ENCODE measurements at places on chromosomes 4 and X.

- no peak for DNase-seq
Observed at GRCh38 chr4:1333256-1333655, 13.8 kb upstream of the UVSSA start.

GRCh38 chrX:40108959-40109287, 11.2 kb upstream of the BCOR start:
- DNase-seq, result no peak

- no peak for DNase-seq
Observed at GRCh38 chr4:153075836-153076518, 128.3 kb upstream of the TRIM2 start.

DNA sequence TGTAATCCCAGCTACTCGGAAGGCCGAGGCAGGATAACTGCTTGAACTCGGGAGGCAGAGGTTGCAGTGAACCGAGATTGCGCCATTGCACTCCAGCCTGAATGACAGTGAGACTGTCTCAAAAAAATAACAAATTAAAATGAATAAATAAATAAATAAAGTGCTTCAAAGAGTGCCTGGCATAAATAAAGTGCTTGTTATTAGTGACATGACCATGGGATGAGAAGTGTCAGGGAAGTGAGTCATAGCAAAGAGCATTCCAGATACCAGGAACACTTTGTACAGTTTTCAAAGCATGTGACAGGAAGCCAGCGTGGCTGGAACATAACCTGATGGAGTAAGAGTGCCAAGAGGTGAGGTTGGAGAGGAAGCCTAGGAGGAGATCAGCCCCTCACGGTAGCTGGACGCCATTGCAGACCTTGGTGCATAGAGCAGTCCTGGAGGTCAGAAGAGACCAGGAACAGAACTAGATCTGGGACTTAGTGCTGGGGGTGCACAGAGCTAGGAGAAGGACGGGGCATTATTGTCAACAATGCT, 6.0 kb upstream of the WDR13 start:
- no peak for DNase-seq

- DNase-seq, result no peak
Observed at GRCh38 chrX:96807318-96807717, 76.4 kb upstream of the RPA4 start.

GRCh38 chr4:122650148-122650547, 29.3 kb upstream of the IL21 start:
- DNase-seq, result no peak

- DNase-seq, result no peak
Observed at GRCh38 chrX:16212024-16212423, 44.7 kb downstream of the MAGEB17 start.

DNA sequence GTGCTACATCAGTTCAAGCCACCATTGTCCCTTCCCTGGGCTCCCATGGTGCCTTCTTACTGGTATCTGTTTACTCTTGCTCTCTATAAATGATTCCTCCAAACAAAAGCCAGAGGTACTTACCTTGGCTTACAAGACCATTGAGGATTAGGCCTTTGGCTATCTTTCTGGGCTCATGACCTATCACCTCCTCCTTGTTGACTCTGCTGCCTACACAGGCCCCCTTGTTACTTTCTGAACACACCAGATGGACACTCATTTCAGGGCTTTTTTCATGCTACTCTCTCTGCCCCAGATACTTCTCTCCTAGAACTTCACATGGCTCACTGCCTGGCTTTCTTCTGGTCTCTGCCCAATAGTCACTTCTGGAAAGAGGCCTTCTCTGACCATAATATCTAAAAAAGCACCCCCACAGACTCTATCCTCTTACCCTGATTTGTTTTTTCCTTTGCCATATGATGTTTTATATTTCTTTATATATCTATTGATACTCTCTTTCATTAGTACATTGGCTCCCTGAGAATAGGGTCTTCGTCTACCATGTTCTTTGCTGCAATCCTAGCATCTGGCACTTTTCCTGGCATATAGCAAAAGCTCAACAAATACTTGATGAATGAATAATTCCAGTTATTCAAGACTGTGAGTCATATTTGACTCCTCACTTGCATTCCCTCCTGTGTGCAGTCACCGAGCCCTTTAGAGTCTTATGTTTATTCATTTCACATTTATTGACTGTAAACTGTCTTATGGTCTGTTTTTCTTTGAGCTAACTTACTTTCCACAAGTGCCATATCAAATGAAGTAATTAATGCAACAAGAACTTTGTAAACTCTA, 27.1 kb upstream of the TAPT1 start:
- no peak for DNase-seq

DNA sequence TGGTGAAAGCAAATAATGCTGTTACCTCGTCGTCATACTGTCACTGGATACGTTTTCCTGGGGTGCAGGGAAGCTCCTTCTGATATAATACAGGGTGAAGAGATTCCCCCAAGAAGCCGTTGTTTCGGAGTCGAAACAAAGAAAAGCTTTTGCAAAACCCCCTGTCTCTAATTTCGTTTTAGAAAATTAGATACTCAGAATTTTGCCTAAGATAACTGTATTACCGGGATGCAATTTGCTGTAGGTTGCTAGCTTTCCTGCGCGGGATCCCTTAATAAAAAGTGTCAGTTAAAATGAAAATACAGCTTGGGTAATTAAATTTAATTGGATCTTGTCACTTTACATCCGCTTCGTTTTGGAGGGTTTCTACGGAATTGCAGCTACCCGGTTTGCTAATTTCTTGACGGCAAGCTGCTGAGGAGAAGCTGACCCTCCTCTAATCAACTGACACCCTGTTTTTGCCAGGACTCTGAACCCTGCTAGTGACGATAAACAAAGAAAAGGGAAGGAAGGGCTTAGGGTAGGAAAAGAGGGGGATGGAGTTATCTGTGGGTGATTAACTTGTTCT, 174.6 kb downstream of the SHOX start:
- no peak for DNase-seq

- DNase-seq, result no peak
Observed at GRCh38 chr4:81366779-81367178, 104.9 kb downstream of the RASGEF1B start.

GRCh38 chr4:41653523-41653922, 95.0 kb downstream of the PHOX2B start:
- no peak for DNase-seq

DNA sequence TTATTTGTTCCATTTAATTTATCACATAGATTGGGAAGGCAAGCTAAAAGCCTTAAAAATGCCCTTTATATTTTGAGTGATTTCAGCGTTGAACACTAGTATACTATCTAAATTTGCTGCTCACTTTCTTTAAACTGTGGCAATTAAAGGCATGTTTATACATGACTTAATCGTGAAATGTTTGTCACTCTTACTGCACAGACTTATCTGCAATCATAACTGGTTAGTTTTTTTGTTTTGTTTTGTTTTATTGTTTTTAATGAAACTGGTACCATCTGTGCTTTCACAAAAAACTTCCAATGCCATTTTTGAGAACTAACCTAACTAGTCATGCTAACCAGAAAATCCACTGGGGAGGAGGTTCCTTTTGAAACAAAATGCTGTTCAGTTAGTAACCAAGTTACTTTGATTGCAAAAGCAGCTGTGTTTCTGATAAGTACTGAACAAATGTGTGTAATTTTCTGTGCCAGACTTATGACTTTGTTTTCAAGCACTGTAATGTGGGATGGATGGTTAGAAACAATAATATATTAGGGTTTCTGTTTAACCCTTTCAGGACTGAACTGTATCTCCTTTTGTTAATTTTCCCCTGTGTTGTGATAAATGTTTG, 56.1 kb downstream of the CCKAR start:
- no peak for DNase-seq

DNA sequence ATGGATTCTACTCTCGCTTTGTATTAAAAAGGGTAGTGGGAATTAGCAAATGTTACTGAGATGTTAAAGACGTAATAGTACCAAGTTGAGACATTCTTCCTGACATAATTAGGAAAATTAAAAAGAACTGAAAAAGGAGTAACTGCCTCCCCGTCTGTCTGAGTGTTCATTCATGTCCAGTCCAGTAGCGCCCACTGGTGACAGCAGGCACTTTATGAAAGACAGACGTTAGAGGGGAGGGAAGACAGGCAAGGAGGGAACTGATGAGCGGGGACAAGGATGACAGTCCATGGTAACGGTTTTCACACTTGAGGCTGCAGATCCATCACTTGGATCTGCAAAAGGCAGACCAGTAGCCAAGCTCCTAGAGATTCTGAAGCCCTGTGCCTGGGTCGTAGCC, 326.7 kb downstream of the STK32B start:
- no peak for DNase-seq

DNA sequence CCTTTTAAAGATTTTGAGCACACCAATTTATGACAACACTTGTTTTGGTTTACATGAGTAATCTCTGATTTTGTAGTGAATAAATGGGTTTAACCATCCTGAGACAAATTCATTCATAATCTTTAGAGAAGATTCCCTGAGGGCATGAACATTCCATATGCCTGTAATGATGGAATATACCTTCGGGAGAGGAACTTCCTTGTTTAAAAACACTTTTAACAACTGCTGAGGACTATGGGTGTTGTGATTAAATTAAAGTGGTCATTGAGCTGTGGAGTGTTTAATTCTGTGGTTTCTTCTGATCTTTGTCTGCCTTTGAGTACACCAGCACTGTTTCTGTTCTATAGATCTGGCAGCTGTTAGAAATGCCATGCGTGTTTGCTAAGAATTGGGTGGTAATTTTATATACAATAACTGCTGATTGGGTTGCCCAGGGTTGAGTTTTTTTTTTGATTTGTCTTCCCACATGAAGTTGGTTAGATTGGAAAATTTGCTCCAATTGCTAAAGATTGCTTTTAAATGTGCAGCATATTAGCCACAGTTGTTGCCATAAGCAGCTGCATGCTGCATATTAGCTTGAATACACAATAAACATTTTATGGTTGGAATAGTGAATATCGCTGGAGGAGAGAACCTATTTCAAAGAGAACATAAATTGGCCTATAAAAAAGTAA, 86.8 kb downstream of the DCLK2 start:
- no peak for DNase-seq

DNA sequence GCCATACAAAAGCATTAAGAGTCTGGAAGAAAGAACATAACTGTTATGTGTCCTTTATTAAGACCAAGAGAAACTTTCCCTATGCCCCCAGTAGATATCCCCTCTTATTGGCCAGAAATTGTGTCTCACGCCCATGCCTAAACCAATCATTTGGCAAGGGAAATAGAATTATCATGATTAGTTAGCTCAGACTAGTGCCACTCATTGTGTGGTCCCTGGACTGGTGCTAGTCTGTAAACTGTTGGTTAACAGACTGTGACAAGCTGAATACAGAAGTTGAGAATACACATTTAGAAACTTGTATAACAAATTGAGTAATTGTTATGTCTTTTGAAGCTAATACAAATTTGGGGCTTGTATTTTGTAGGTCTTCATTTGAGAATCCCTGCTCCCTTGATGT, 8.1 kb upstream of the HUWE1 start:
- DNase-seq, result no peak

DNA sequence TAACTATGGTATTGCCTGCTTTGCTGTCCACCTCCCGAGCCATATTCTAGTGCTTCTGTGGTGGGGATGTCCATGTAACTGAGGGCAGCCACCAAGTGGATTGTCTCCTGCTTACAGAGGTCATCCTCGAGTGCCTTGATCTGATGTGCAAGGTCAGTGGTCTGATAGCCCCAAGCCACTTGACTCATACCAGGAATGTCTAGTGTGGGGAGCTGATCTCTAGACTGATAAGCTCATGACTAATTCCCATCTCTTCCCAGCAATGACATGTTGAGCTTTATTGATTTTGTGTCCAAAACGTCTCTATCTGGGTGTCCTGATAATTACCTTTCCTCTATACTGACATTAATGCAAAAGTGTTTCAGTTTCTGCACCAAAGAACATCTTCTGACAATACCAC, 168.4 kb upstream of the WDR1 start:
- no peak for DNase-seq

DNA sequence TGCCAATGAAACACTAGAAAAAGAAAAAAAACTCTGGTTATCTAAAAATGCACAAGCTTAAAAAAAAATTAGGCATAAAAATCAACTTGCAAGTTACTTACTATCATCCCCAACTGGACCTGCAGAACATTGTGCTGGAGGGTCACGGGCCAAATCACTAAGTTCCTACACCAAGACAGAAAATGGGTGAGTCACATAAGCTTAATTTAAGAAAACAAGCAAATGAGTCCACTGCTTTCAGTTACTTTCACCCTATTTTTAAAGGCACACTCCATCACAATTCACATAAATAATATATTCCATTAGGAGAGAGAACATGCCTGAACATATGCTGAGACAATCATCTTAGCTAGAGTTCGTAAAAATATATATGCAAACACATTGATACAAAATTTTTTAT, 17.7 kb downstream of the UBE2D3 start:
- DNase-seq, result no peak

- no peak for DNase-seq
Observed at GRCh38 chr4:1994938-1995337, 13.8 kb downstream of the NELFA start.

GRCh38 chr4:107255114-107255513, 219.0 kb upstream of the DKK2 start:
- no peak for DNase-seq

DNA sequence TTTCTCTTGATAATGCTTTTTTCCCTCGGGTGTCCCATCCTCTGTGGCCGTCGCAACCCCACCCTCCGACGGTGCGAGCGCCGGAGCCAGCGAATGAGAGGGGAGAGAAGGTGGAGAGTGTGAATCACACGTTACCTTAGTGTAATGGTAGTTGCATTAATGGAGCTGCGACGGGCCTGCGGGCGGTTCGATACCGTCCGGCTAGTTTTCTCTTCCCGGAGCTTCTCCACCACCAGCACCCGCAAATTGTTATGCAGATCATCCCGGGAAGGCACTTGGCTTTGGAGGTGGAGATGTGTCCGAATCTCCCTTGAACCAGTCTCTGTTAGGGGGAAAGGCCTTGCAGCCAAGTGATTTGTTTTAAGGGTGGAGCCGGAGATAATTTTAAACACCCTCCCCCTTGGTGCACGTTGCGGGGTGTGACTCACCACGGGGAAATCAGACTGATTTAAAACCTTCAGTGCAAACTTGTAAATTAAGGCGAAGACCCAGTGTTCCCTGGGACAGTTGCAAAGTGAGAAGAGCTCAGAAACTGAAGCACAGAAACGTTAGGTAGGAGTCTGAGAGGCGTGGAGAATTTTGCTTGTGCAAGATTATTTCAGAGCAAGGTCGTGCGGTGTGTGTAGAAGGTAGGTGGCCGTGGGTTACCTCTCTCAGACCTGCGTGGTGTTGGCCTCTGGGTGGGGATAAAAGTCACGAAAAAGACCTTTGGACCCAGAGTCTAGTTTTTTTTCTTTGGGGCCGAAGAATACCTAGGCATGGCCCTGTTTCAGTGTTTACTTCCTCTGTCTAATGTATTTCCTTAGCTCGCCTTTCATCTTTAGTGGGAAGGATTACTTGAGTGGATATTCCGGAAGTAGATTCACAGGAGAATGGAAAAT, 1.3 kb downstream of the AFF1 start:
- DNase-seq, result peak; percentile 88

DNA sequence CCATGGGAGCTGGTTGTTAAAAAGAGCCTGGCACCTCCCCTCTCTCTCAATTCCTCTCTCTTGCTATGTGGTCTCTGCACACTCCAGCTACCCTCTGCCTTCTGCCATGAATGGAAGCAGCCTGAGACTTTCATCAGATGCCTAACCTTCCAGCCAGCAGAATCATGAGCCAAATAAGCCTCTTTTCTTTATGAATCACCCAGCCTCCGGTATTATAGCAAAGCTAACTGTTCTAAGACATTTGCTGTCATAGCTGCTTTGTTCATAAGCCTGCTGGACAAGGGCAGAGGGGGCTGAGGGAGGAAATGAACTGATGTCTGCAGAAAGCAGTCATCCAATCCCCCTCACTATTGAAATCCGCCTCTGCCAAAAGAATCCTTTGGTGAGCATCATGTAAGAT, 196.7 kb downstream of the ZNF330 start:
- DNase-seq, result no peak

All from iPS DF 19.7 (cell line).